Left lung (tissue), 14 donors: ENCODE measurements at places on chromosomes 13 and 19. TPM values are rescaled to one million over a fixed set of nuclear protein-coding genes. Genes with fewer than 3 reads are reported as not detected.

Gene ZNF560
- total RNA-seq: 0.15 TPM

Gene ICAM1
- total RNA-seq: 149 TPM

Gene PTPRS
- 61.7 TPM for total RNA-seq

Gene LRRC63
- 0.65 TPM for total RNA-seq

Gene WDR87
- not detected for total RNA-seq

Gene CCDC70
- not detected for total RNA-seq

Gene PTGER1
- total RNA-seq: 0.76 TPM

Gene GJB6
- not detected for total RNA-seq

Gene LILRA5
- 4.2 TPM for total RNA-seq

DNA sequence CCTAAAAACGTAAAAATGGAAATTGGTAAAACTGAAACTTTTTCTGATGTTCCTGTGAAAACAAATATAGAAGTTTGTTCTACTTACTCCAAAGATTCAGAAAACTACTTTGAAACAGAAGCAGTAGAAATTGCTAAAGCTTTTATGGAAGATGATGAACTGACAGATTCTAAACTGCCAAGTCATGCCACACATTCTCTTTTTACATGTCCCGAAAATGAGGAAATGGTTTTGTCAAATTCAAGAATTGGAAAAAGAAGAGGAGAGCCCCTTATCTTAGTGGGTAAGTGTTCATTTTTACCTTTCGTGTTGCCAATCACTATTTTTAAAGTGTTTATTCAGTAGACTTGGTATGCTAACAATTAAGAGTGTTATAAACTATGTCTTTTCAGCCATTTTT is 25.6 kb downstream of the BRCA2 start:
- H3K36me3 ChIP-seq: no peaks in the 10 kb centered on the region
- no peak for DNase-seq
- no peak overlapping the region for H3K4me3 ChIP-seq
- peak overlapping the region; percentile 38 for H3K27ac ChIP-seq

DNA sequence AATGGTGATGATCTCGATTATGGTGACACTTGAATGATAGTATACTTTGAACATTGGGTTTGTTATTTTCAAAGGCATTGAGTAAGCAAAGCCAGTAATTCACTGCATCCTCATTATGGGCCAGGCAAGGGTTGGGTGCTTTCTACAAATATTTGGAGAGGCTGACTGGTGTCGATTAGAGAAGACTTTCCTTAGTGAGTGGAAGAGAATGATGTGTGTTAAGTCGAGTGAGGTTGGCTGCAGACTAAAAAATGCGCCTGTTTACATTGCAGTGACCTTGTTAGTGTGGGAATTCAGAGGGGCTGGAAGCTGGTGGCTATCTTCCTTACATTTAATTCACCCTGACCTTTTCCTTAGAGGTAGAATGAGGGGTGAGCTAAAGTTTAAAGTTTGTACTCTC is 22.4 kb upstream of the RNF113B start:
- no peak overlapping the region for H3K27ac ChIP-seq
- H3K27me3 ChIP-seq: no peaks in the 10 kb centered on the region
- DNase-seq: no peak
- H3K36me3 ChIP-seq: no peaks in the 10 kb centered on the region

- H3K27ac ChIP-seq: peak overlapping the region; percentile 13
- no peaks in the 10 kb centered on the region for H3K27me3 ChIP-seq
- DNase-seq: peak; percentile 66
- H3K4me1 ChIP-seq: peaks cover 14% of the 10 kb centered on the region
- no peak overlapping the region for H3K4me3 ChIP-seq
- no peaks in the 10 kb centered on the region for H3K36me3 ChIP-seq
These were observed 342.4 kb downstream of the KCNRG start for GRCh38 chr13:50357586-50358118.

DNA sequence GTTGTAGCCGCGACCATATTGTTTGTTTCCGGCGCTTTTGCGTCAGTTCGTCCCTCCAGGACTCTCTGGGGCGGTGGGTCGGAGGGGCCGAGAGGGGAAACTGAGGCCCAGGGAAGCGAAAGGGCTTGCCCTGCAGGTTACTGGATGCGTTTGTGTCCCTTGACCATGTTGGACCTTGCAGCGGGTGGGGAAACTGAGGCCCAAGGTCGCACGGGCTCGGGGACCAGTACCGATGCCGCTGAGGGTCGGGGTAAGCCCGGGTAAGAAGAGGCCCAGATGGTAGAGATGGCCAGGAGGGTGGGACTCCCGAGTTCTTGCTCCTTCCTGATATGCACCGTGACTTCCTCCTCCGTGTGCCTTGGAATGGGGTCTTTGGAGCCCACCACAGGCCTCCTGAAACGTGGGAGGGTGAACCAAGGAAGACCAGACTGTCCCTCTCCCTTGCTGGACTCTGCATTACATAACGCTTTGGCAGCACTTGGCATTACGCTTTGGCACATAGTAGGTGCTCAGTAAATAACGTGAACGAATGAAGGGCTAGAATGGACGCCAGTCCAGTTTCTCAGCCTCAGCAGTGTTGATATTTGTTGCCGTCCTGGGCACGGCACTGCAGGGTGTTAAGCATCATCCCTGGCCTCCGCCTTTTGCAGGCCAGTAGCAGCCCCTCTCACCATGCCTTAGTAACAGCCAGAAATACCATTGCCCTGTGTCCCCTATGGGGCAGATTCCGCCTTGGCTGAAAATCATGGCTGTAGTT is 743 bp downstream of the CHAF1A start:
- peak overlapping the region; percentile 66 for H3K4me3 ChIP-seq
- H3K36me3 ChIP-seq: no peaks in the 10 kb centered on the region
- no peak overlapping the region for H3K27ac ChIP-seq
- peaks cover 41% of the 10 kb centered on the region for H3K4me1 ChIP-seq

DNA sequence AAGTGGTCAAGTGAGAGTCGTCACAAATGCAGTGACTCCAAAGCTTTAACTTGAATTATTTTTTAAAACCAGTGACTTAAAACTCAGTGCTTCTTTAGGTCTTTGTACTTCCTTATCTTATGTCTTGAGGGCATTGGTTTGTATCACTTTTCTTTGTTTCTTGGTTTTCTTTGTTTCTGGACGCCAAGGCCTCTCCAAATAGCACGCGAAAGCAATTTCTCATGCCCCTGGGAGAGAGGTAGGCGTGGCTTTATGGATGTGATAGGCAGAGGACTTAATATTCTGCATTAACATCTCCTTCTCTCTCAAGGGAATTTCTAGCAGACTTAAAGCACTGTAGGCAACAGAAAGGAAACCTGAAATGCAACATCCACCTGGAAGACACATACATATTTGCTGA is 20.6 kb downstream of the UBE2L5 start:
- H3K36me3 ChIP-seq: no peaks in the 10 kb centered on the region
- no peak overlapping the region for H3K27ac ChIP-seq
- no peaks in the 10 kb centered on the region for H3K4me1 ChIP-seq
- no peaks in the 10 kb centered on the region for H3K27me3 ChIP-seq
- H3K4me3 ChIP-seq: no peak overlapping the region

GRCh38 chr13:72163678-72164077 is 296.7 kb upstream of the DACH1 start:
- H3K4me3 ChIP-seq: no peak overlapping the region
- no peaks in the 10 kb centered on the region for H3K27me3 ChIP-seq
- no peaks in the 10 kb centered on the region for H3K4me1 ChIP-seq
- no peak overlapping the region for H3K27ac ChIP-seq
- H3K36me3 ChIP-seq: no peaks in the 10 kb centered on the region
- no peak for DNase-seq

- H3K4me3 ChIP-seq: peak overlapping the region; percentile 61
- peaks cover 28% of the 10 kb centered on the region for H3K4me1 ChIP-seq
- no peak for DNase-seq
- H3K36me3 ChIP-seq: peaks cover 17% of the 10 kb centered on the region
These were observed 737 bp upstream of the ZNF181 start for GRCh38 chr19:34733266-34733745.

- DNase-seq: no peak
- no peaks in the 10 kb centered on the region for H3K4me1 ChIP-seq
- no peak overlapping the region for H3K27ac ChIP-seq
- no peaks in the 10 kb centered on the region for H3K36me3 ChIP-seq
- no peaks in the 10 kb centered on the region for H3K27me3 ChIP-seq
These were observed 30.8 kb upstream of the RFC3 start for GRCh38 chr13:33787051-33787591.

DNA sequence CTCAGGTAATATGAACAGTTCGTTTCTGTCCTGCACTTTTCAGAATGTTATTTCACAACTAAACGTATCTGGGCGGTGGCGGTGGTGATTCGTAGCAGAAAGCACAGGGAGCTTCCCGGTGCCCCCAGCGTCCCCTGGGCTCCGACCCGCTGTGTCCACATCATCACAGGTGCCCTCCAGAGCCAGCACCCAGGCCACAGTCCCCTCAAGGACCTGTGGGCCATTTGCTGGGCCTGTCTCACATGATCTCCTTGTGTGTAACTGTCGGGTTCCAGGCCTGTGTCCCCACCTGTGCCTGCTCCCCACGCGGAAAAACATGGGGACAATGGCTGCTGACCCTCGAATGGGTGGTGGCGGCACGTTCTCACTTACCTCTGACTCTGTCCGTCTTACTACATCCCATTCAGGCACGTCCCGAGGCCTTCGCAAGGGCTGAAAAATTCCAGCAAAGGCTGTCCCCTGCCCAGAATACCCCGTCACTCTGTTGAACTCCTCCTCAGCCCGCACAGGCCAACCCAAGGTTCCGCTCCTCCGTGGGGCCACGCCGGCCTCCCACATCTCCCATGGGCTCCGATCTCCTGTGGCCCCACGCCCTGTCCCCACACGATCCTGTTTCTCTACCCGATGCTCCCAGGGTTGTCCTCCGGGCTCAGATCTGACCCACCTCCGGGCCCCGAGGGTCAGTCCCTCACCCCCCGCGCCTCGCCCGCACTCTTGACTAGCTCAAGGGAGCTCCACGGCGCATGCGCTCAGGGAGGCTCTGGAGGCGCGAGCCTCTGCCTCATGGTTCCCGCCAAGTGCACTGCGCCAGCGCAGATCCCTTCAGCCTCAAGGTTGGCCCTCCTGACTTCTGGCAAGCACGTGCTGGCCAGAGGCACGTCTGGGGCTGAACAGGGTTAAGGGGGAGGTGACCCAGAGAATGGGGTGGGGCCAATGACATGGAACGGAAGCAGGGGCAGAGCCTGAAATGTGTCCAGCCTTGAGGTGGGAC is 21.2 kb downstream of the DEDD2 start:
- no peak for DNase-seq
- H3K27ac ChIP-seq: peak overlapping the region; percentile 98
- no peaks in the 10 kb centered on the region for H3K27me3 ChIP-seq
- peaks cover 76% of the 10 kb centered on the region for H3K4me1 ChIP-seq
- H3K36me3 ChIP-seq: peaks cover 49% of the 10 kb centered on the region

DNA sequence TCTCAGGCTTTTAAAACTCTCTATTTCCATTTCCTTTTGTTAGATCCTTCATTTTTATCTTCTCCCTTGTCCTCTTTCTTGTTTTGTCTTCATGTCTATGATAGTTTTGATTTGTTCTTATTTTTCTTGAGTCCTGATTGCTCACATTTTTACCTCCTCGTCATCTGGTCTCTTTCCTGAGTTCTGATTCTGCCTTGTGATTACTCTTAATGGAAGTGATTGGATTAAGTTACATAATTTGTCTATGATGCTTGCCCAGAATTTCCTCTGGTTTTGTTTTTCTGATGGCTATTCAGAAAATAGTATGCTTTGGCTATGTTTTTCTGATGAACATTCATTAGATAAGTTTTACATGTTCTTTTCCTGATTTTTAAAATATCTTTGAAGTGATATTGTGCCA is 102.6 kb downstream of the DNAJC3 start:
- no peak for DNase-seq
- H3K4me3 ChIP-seq: no peak overlapping the region
- H3K36me3 ChIP-seq: no peaks in the 10 kb centered on the region
- no peak overlapping the region for H3K27ac ChIP-seq

DNA sequence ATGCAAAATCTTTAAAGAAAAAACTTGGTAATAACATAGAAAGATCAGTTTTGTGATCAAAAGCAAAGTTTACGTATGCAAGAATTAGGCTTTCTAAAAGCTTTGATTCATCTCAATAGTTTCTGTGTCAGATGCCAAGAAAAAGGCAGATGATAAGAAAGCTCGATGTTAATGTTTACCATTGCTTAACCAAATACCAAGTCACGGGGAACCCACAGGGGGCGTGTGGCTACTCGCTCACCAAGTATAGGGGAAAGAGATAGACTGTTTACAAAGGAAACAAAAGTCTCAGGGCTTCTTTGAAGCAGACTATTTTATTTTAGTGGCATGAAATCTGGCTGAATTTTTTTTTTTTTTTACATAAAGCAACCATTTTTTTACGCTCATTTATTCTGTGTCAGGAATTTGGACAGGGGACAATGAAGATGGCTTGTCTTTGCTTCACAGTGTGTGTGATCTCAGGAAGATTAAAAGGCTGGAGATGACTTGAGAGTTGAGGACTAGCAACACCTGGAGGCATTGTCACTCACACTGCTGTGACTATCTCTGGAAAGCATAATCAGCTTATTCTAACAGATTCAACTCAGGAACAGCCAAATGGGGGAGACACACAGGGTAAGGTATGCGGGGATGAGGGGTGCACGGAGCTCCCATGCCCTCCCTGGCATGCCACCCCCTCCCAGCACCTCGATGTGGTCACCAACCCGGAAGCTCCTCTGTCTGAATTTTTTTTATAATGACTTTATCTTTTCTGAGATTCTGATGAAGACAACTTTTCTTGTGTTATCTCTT is 24.9 kb downstream of the RCBTB1 start:
- H3K27me3 ChIP-seq: no peaks in the 10 kb centered on the region
- H3K4me3 ChIP-seq: no peak overlapping the region
- H3K36me3 ChIP-seq: peaks cover 51% of the 10 kb centered on the region
